Panc1 (cell line): ENCODE measurements at places on chromosomes 12 and 14.

DNA sequence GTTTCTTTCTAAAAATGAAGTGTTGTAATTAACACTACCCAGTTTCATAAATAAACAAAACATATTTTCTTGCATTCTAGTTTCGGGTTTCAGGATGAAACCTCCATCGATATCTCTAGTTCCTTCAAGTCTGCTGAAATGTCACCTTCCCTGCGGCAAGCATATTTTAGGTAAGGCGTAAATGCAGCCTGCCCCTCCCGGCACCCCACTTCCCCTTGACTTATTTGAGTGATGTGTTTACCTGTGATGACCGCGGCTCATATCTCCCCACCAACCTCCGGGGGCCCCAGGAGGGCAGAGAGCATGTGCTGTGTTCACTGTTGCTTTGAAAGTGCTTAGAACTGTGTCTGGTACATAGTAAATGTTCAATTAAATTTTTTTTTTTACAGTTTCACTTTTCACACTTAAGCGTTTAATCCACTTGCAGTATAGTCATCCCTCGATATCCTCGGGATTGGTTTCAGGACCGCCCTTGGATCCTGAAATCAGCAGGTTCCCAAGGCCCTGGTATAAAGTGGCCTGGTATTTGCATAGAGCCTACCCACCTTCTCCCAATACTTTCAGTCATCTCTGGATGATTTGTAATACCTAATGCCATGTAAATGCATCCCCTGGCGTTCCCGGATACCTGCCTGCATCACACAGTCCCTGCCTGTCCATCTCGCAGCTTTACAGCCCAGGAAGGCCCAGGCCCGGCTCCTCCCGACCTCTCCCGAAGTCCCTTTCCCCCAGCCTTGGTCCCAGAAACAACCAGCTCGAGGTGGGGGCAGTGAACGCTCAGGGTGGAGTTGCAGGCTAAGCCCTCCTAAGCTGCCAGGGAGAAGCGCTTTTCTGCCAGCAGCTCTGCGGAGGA, 40.2 kb upstream of the FBRSL1 start:
- DNase-seq = no peak

- no peak for DNase-seq
Measured at GRCh38 chr12:112117685-112118084, 7.7 kb upstream of the TRAFD1 start.

DNA sequence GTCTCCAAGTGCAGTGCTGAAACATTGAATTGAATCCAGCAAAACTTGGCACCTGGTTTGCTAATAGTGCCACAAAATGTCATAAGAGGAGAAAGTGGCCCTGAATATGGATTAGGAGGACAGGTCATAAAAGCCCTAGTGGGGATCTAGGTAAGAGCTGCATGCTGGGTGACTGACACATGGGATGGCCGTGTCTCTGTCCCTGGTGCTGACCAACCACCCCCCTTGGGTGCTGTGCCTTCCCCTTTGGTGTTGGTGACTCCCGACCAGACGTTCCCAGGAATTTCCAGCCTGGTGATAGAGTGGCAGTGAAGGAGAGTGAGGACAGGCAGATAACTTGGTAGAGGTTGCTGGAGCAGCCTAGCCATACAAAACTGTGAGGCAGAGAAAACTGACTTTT, 142.8 kb downstream of the VRK1 start:
- no peak for DNase-seq

DNA sequence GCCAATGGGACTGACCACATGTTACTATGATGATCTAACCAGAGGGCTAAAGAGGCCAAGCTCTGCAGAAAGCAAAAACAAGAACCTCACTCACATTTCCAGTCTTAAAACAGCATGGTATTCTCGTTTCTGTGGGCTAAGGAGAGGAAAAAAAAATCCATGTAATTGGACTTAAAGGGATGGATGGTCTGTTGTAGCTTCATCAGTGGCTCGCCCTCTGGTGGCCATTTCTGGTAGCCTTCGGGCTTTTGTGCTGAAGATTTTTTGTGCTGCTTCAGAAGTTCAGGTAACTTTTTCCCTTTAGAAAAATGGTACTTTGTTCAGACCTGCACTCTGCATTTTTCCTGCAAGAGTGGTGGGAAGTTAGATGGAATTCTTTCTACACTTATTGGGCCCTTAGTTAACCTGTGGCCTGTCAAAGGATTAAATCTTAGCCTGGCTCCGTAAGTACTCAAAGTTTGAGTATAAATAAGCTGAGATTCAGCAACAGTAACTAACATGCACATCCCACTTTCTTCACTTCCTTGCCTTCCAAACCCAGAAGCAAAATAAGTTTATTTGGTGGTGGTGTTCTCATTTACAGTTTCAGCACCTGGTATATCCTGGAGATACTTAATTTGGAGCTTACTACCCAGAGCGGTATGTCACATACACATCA, 22.3 kb downstream of the DCAF4 start:
- DNase-seq = peak; percentile 35

- DNase-seq = no peak
Measured at GRCh38 chr12:22101749-22102243, 55.8 kb downstream of the CMAS start.

DNA sequence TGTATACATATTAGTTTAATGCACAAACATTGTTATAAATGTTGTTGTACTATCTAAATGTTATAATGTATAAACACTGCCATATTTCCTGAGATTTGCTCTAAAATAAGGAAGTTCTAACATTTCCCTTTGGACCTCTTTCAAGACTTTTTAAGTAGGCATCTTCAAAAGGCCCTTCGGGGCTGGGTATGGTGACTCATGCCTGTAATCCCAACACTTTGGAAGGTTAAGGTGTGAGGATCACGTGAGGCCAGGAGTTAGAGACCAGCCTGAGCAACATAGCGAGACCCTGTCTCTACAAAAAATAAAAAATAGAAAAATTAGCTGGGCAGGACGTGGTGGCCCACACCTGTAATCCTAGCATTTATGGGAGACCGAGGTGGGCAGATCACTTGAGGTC, 35.5 kb downstream of the FBLN5 start:
- no peak for DNase-seq

DNA sequence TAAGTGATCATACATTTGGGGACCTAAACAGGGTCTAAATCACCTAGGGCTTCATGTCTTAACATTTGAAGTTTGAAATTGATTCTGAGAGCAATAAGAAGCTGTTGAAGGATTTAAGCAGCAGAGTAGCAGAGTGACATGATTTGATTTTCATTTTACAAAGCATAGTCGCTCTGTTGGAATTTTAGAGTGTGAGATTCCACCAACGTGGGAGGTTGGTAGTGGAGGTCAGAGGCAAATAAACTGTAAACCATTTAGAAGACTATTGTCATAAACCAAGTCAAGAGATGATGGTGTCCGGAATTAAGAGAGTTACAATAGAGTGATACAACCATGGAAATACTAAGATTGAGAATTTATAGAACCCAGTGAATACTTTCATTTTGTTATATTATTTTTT, 52.7 kb upstream of the ZDHHC17 start:
- no peak for DNase-seq

DNA sequence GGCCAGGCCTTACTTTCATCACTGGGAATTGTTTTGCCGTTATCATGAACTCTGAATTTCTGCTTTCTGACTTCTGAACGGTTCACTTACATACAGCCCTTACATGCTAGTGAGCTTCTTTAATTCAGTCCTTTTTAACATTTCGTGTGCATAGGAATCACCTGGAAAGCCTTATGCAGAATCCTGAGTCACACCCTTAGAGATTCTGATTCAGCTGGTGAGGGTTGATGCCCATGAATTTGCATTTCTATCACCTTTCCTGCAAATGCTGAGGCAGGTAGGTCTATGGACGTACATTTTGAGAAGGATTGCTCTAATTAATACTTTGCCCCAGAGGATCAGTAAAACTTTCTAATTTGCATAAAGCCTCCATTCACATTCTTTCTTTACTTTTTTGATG, 44.0 kb downstream of the PPHLN1 start:
- no peak for DNase-seq
